ENCODE measurements at places on chromosomes 2 and 18. TPM values are rescaled to one million over a fixed set of nuclear protein-coding genes. Genes with fewer than 3 reads are reported as not detected.

GRCh38 chr2:151922845-151923666 is 94.8 kb upstream of the ARL5A start:
- H3K4me3 ChIP-seq, result no peak overlapping the region
- H3K4me1 ChIP-seq, result no peaks in the 10 kb centered on the region
- peaks cover 9% of the 10 kb centered on the region for H3K27me3 ChIP-seq
- H3K27ac ChIP-seq, result no peak overlapping the region

- no peaks in the 10 kb centered on the region for H3K4me1 ChIP-seq
- H3K36me3 ChIP-seq, result no peaks in the 10 kb centered on the region
- H3K4me3 ChIP-seq, result no peak overlapping the region
- DNase-seq, result no peak
- no peak overlapping the region for H3K27ac ChIP-seq
Observed at GRCh38 chr2:146240391-146240790, 1604.4 kb upstream of the ACVR2A start.

DNA sequence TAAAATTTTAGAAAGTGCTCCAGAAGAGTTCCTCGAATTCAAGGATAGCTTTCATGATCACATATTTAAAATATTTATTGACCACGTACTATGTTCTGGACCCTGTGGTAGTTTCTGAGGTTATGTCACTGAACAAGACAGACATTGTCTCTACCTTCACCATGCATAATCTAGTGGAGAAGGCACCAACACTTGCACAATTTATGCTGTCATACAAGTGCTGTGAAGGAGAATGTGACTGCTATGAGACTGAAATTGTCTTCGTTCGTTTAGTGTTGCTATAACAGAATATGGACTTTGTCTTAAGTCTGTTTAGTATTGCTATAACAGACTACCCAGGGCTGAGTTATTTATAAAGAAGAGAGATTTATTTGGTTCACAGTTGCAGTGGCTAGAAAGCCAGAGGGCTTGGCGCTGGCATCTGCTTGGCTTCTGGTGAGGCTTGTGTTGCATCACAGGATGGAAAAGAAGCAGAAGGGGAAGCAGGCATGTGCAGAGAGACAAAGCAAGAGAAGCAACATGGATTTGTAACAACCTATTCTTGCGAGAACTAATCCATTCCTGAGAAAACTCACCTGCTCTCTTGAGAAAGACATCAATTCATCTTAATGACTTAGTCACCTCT is 50.0 kb upstream of the RFX8 start:
- H3K4me1 ChIP-seq, result peaks cover 4% of the 10 kb centered on the region
- peaks cover 13% of the 10 kb centered on the region for H3K27me3 ChIP-seq
- peaks cover 2% of the 10 kb centered on the region for H3K36me3 ChIP-seq
- H3K4me3 ChIP-seq, result no peak overlapping the region
- H3K27ac ChIP-seq, result no peak overlapping the region

DNA sequence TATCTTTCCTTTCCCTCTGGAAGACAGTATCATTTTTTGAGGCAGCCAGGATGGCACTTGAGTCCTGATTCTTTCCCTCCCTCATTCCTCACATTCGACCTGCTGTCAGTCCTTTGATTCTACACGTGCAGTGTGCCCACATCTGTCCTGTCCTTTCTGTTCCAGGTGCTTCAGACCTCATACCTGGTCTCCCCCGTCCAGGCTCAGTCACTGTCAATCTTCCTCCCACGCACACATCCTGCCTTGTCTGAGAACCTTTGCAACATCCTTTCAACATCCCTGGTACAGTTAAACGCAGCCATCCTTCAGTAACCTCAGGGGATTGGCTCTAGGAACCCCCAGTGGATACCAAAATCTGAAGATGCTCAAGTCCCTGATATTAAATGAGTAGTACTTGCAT is 10.1 kb downstream of the BCL2 start:
- peak overlapping the region; percentile 45 for H3K4me3 ChIP-seq
- no peaks in the 10 kb centered on the region for H3K27me3 ChIP-seq
- peak overlapping the region; percentile 76 for H3K27ac ChIP-seq
- H3K36me3 ChIP-seq, result peaks cover 54% of the 10 kb centered on the region
- DNase-seq, result no peak

GRCh38 chr18:39622431-39622830 is 2056.8 kb upstream of the CELF4 start:
- DNase-seq, result no peak
- H3K27me3 ChIP-seq, result no peaks in the 10 kb centered on the region
- H3K36me3 ChIP-seq, result no peaks in the 10 kb centered on the region
- H3K4me3 ChIP-seq, result no peak overlapping the region
- H3K27ac ChIP-seq, result no peak overlapping the region

- DNase-seq, result no peak
- peaks cover 41% of the 10 kb centered on the region for H3K36me3 ChIP-seq
- H3K27me3 ChIP-seq, result no peaks in the 10 kb centered on the region
- no peak overlapping the region for H3K27ac ChIP-seq
Observed at GRCh38 chr2:168613551-168613950, 157.5 kb downstream of the CERS6 start.

DNA sequence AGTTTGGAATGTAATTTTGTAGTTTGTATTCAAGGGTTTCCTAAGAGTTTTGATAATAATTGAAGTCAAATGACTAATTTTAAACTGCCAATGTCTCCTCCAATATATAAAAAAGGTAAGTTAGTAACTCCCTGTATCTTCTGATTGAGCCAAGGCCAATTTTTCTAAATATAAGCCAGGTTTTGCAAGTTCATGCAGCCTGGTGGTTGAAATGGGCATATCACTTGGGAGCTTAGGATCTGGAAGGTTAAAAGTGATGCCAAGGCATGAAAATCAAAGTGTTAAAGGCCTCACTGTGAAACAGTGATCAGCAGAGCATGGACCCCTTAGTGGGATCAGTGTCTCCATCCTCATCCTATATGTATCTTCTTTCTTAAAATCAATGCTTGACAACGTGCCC is 60.5 kb downstream of the MERTK start:
- no peaks in the 10 kb centered on the region for H3K4me1 ChIP-seq
- peaks cover 7% of the 10 kb centered on the region for H3K27me3 ChIP-seq
- no peak overlapping the region for H3K4me3 ChIP-seq
- H3K36me3 ChIP-seq, result no peaks in the 10 kb centered on the region
- no peak overlapping the region for H3K27ac ChIP-seq

DNA sequence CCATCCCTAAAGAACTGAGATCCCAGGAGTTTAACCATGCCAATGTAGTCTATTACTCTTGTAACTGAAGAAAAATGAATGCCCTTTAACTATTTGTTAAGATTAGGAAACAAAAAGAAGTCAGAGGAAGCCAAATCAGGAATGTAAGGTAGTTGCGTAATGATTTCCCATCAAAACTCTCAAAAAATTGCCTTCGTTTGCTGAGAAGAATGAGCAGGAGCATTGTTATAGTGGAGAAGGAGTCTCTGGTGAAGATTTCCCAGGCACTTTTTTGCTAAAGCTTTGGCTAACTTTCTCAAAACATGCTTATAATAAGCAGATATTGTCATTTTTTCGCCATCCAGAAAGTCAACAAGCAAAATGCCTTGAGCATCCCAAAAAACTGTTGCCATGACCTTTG is 224.0 kb upstream of the SIX2 start:
- no peak overlapping the region for H3K27ac ChIP-seq
- no peaks in the 10 kb centered on the region for H3K4me1 ChIP-seq
- H3K4me3 ChIP-seq, result no peak overlapping the region

- H3K36me3 ChIP-seq, result peaks cover 10% of the 10 kb centered on the region
- H3K27me3 ChIP-seq, result peaks cover 25% of the 10 kb centered on the region
- peak within 1 kb of the TSS; percentile 83 for H3K4me3 ChIP-seq
- H3K4me1 ChIP-seq, result peaks cover 52% of the 10 kb centered on the region
- peak within 1 kb of the TSS; percentile 98 for H3K27ac ChIP-seq
Observed at GRCh38 chr18:75210274-75211001, at the start of gene TSHZ1. Gene TSHZ1 (plus strand): TSS chr18:75210797. CDS start chr18:75211877, 1,080 bp downstream.

DNA sequence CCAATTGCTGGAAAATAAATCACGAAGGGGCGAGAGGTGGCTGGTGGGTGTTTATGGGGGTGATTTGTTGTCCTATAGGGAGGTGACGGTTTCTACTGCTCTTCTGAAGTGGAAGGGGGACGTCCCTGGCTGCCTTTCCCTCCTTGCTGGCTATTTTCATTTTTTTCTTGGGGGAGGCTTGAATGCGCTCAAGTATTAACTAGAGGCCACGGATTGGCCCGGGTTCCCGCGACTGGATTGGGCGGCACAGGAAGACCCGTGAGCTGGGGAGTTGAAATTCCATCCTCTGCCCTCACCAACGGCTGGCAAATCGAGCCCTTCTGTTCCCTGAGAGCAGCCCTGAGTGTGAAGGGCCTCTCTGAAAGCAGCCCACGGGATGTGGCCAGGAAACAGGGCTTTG is 176.5 kb upstream of the SPRED2 start:
- no peaks in the 10 kb centered on the region for H3K27me3 ChIP-seq
- H3K27ac ChIP-seq, result no peak overlapping the region
- H3K4me1 ChIP-seq, result no peaks in the 10 kb centered on the region
- no peak for DNase-seq

DNA sequence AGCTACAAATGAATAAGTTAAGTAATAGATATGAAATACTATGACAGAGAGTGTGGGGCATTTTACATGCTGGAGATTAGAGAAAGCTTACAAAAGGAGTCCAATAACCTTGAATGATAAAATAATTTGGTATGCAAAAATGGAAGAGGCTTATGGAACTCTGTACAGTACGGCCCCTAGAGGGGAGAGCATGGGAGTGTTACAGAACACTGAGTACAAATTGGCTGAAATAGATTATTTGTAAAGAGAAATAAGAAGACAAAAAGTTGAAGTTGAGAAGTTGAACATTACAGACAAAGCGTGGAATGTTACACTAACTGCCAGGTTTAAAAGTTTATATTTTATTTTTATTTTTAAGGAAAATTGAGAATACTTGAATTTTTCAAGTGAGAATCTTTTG is 192.1 kb upstream of the DOK6 start:
- no peak for DNase-seq
- H3K4me3 ChIP-seq, result no peak overlapping the region
- no peak overlapping the region for H3K27ac ChIP-seq
- H3K27me3 ChIP-seq, result peaks cover 4% of the 10 kb centered on the region
- H3K36me3 ChIP-seq, result no peaks in the 10 kb centered on the region

GRCh38 chr2:80545420-80546210 is 241.1 kb upstream of the LRRTM1 start:
- no peak for DNase-seq
- no peaks in the 10 kb centered on the region for H3K27me3 ChIP-seq
- no peaks in the 10 kb centered on the region for H3K36me3 ChIP-seq

DNA sequence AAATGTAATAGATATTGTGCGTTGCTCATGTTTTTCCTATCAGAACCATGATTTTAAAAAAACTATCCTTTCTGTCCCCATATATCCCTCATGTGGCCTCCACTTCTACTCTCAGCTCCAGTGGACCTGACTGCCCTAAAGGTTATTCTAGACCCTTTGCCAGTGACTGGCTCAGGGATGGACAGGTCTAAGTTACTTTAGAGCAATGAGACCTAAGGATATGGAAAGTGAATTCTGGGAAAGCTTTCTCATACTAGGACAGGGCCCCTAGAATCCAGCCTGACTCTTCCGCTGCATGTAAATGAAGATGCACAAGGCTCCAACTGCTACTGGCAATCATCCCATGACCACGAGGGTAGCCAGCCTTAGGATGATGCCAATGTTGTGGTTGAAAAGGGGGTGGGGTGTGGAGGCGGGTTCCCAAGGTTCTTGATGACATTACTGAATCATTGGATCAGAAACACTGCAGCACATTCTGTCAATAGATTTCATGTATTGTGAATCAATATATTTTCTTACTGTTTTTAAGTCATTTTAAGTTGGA is 21.3 kb downstream of the C2orf69 start:
- no peak overlapping the region for H3K27ac ChIP-seq
- H3K36me3 ChIP-seq, result peaks cover 6% of the 10 kb centered on the region
- H3K4me1 ChIP-seq, result no peaks in the 10 kb centered on the region
- H3K4me3 ChIP-seq, result no peak overlapping the region
- H3K27me3 ChIP-seq, result no peaks in the 10 kb centered on the region
- DNase-seq, result no peak

GRCh38 chr2:26355038-26355995 is 8.7 kb upstream of the ADGRF3 start:
- H3K4me1 ChIP-seq, result peaks cover 36% of the 10 kb centered on the region
- no peaks in the 10 kb centered on the region for H3K27me3 ChIP-seq
- no peak for DNase-seq
- peak overlapping the region; percentile 23 for H3K27ac ChIP-seq
- peaks cover 18% of the 10 kb centered on the region for H3K36me3 ChIP-seq

DNA sequence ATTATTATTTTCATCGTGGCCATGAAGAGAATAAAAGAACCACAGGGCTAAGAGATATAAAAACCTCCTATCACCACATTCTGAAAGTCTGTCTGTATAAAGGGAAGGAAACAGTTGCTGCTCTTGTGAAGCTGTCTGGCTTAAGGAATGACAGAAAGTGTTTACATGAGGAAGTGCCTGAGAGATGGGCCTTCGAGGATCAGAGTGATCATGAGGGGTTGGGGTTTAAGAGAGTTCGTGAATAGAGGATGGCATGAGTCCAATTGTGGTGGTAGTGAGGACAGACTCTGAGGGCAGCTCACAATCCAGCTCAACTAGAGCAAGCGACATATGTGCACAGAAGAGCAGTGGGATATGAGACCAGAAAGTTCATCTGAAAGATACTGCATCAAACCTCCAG is 65.8 kb upstream of the PIEZO2 start:
- H3K4me3 ChIP-seq, result no peak overlapping the region
- DNase-seq, result no peak

GRCh38 chr2:240462707-240463273 is 27.3 kb downstream of the GPC1 start:
- no peak overlapping the region for H3K4me3 ChIP-seq
- no peaks in the 10 kb centered on the region for H3K4me1 ChIP-seq

DNA sequence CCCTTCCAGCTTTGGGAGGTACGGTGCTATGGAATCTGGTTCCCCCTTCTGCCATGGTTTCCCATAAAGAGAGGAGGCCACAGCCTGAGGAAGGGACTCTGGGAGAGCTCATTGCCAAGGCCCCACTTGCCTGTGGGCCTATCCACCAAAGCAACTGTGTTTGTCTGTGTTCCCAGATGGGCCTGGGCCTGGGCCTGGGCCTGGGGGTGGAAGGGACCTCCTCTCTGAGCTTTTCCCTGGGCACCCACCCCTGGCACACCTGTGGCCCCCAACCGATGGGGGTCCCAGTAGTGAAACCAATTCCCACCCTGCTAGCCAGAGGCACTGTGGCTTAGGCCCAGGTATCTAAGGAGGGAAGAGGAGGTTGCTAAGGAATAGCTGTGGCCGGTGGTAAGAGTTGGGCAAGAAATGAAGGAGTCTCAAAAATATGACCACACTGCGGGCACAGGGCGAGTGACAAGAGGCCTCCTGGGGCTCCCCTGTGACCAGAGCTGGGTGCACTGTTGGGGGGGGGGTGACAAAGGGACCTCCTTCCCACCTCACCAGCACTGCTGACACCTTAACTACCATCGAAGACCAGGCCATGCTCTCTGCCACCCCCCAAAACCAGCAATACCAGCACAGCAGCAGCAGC is 4.9 kb upstream of the DUSP2 start:
- no peak for DNase-seq
- H3K27me3 ChIP-seq, result peaks cover 3% of the 10 kb centered on the region
- no peaks in the 10 kb centered on the region for H3K36me3 ChIP-seq

GRCh38 chr2:216758256-216759155 is 63.2 kb upstream of the IGFBP5 start:
- no peak for DNase-seq
- peaks cover 8% of the 10 kb centered on the region for H3K27me3 ChIP-seq
- H3K4me1 ChIP-seq, result no peaks in the 10 kb centered on the region
- H3K36me3 ChIP-seq, result no peaks in the 10 kb centered on the region
- H3K4me3 ChIP-seq, result no peak overlapping the region

The ZBTB7C gene
- not detected for total RNA-seq

The REG3A gene
- total RNA-seq, result not detected

The ATOH8 gene
- not detected for total RNA-seq

The KIF5C gene
- total RNA-seq, result 14.2 TPM

The C2orf81 gene
- 3.7 TPM for total RNA-seq

The SLC5A7 gene
- total RNA-seq, result not detected

The LAPTM4A gene
- 31.8 TPM for total RNA-seq

The INPP5D gene
- total RNA-seq, result 135 TPM

The SIX2 gene
- not detected for total RNA-seq

The FBXO48 gene
- total RNA-seq, result 4.0 TPM

The C2orf78 gene
- total RNA-seq, result not detected

The STAM2 gene
- 19.2 TPM for total RNA-seq

Data from activated naive CD8-positive, alpha-beta T cell treated with anti-CD3 and anti-CD28 coated beads, Interleukin-2, amount 10 ng/mL, durations not matched to agents 7 days and 5 days (primary cell).